Activated naive CD8-positive, alpha-beta T cell treated with anti-CD3 and anti-CD28 coated beads for 36 hours (primary cell): ENCODE measurements at places on chromosomes 16 and 17.

DNA sequence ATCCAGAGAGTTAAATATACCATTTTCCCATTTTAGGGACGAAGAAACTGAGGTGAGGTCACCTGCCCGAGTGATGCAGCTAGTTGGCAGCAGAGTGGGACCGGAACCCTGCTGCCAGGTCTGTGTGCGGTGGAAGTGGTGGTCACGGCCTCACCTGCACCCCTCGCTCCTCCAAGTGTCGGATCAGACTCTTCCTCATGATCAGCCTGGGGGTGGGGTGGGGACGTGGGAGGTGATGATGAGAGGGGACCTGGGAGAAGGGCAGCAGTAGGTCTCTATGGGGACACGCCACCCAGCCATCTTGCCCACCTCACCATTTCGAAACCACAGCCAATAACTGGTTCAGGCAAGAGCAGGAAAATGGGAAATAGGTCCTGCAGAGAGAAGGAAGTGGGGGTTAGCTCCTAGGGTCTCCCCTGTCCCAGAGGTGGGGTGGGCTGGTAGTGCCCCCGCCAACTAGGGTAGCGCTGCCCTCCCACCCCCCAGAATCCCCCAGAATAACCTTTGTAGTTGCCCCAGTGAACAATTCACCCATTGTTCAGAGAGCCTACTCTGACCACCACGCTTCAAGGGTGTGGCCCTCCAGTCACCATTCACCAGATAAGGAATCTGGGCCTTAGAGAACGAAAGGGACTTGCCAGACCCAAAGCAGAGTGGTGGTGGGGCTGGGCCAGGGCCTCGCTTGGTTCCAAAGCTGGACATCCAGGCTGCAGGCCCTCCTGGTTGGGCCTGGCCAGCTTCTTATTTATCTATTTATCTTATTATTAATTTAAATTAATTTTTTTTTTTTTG is 5.1 kb downstream of the GDPD3 start:
- DNase-seq, result no peak

DNA sequence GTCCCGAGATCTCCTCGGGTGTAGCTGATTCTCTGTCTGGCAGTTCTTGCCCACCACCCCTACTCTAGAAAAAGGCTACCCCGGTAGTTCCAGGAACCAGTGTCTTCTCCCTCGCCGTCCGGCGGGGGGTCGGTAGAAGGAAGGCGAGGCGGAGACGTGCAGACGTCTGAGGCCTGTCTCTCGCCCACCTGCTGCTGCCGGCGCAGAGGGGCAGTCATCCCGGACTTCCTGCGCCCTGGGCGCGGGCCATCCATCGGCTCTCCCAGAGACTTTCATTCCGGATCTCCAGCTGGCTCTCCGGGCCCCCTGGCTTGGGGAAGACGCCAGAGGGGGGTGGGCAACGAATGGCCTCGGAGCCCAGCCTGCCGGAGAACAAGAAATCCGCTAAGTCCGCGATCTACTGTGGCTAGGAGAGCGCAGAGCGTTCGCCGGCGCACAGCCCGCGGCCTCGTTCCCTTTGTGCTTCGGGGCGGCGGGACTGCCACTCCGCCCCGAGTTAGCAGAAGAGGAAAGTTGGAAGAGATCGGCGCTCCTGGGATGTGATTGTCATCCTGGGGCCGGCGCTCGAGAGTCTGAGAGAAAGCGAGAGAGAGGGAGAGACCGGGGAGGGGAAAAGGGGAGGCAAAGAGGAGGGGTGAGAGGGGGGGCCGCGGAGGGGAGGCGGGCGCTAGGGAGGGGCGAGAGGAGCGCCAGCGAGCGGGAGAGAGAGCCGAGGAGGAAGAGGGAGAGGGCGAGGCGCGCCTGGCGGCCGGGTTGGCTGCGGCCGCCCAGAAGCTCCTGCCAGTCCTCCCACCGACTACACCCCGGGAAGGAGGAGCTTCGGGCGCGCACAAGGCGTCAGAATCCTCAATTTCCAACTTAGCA is at the start of gene IRX5:
Gene IRX5, plus strand, starts transcription at position 861 of the 864 bp plus-strand sequence. CDS start 334 bp downstream, outside the sequence.
- DNase-seq, result peak; percentile 38

- no peak for DNase-seq
Observed at GRCh38 chr17:64022611-64023063, 2.2 kb upstream of the ICAM2 start.

DNA sequence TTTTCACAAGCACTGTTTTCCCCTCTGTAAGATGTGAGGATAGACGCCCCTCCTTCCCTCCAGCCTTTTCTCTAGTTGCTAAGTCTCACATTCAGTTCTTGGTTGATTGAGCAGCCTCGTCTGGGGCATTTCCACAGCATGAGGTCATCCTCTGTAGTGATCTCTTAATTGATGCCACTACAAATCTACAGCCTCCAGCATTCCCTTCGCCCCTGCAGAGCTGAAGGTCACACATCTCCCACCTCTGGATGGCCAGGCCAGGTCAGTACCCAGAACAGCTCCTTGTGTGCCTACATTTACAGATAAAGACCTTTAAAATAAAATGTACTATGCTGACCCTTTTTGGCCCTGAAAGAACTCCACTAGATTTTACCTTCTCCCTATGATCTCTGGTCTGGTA is 32.5 kb upstream of the CDH11 start:
- DNase-seq, result no peak

DNA sequence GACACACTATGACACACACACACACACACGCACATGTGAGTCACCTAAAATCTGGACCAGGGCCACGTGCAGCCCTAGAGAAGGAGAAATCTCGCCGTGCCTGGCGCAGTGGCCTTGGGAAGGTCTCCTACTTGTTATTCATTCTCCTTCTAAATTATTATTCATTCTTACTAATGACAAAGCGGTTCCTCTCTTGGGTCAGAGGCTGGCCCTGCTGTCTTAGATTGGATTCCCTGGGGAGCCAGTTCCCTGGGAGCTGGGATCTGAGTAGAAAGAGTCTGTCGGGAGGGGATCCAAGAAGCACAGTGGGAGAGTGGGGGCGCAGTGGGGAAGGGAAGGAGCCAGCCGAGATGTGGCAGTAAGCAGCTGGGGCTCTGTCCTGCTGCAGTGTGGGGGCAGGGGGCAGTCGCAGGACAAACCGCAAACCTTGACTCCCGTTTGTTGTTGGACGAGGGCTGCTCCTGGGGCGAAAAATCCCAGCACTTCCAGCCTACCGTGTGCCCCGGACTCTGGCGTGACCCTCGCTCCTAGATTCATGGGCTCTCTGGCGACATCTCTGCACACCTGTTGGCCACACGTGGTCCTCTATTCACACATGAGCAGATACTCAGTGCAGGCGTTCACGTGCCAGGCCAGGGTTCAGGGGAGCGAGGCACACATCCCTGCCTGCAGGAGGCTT is 18.7 kb upstream of the JPH3 start:
- DNase-seq, result no peak

DNA sequence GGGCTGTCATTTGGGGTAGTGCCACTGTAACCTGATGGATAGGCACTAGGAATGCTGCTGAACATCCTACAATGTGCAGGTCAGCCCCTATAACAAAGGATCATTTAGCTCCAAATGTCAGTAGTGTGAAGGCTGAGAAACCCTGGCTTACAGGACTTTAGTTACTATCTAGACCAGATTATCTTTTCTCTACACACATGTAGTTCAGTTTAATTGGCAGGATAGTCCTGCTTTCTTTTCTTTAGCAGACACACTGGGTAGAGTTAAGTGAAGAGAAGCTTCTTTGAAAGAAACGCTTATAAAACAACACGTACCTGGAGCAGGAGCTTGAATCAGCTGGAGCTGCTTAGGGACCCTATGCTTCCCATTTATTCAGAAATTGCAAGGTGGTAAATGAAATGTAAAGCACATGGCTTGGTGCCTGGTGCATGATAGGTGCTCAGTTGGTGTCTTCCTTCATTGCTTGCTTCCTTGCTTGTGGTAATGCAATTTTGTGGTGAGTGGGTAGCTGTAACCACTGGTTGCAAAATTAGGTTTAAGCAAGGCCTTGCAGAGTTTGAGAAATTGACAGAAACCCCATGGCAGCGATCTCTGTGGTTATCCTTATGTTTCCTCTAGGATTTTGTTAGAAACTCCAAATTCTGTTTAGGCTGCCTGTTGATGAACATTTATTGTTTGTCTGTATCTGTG is 9.4 kb downstream of the METTL9 start:
- DNase-seq, result peak; percentile 21

DNA sequence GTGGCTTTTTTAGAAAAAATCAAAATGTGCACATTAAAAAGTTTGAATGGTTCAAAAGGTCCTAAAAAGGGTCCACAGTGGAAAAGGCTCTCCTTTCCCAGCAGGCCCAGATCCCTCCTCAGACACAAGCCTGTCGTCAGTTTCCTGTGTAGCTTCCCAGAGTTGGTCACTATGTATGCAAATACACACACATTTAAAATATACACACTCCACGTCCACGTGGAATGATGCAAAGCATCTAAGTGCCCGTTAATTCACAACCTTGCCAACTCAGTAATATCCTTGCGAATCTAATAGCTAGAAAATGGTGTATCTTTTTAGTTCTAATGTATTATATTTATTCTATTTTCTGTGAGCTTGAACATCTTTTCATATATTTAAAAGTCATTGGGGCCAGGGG is 17.7 kb downstream of the NLRC5 start:
- DNase-seq, result no peak

- no peak for DNase-seq
Observed at GRCh38 chr16:88824256-88825077, 12.7 kb upstream of the APRT start.

DNA sequence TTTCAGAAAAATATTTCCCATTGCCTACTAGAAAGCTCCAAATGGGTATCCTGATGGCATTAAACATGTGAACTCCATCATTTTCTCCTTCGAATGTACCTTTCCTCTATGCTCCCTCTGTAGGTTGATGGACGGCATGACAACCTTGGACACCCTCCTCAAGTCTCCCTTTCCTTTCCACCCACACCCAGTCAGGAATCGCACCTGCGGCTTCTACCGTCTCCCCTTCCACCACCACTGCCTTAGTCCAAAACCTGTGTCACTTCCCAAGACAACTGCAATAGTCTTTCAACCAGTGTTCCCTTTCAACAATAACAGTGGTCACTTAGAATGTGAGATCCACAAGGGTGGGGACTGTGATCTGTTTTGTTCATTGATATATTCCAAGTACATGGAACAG is 233.1 kb upstream of the AXIN2 start:
- DNase-seq, result no peak

GRCh38 chr16:86392436-86393152 is 117.7 kb upstream of the FOXF1 start:
- DNase-seq, result no peak

DNA sequence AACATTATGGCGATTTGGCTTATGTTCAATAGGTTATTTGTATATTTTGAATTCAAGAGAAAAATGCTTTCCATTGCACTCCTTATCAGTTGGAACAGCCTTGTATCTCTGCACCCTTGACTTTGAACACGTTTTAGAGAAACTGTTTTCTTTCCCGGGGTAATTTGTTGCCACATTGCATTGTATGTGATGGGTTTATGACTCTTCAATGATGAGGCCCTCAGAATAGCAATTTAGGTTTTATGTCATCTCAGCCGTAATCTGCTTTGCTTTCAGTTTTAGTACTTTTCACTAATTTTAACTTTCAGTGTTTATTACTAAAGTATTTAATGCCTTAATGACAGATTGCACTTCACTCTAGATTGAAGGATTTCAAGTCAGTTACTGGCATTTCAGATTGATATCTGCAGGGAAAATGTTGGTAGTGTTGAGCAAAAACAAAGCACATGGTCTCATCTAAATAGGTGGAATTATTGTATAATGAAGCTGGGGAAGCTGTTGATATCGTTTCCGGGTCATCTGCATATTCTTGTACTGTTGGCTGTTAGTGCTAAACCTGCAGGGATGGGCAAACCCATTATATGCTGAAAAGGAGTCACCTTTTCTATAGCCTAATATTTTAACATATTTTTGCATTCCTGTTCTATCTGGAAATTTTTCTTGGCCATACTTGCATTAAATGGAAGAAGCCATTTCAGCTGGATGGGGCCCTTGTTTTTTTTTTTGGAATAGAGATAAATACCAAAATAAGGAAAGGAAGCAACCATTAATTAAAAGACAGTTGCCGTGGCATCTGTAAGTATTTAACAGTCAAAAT is 2.0 kb downstream of the LUC7L3 start:
- DNase-seq, result no peak

GRCh38 chr17:43720311-43721060 is 38.1 kb downstream of the SOST start:
- peak; percentile 82 for DNase-seq

- DNase-seq, result no peak
Observed at GRCh38 chr17:66538776-66539175, 236.4 kb downstream of the PRKCA start.

- DNase-seq, result no peak
Observed at GRCh38 chr17:13475574-13476223, 126.0 kb downstream of the HS3ST3A1 start.

DNA sequence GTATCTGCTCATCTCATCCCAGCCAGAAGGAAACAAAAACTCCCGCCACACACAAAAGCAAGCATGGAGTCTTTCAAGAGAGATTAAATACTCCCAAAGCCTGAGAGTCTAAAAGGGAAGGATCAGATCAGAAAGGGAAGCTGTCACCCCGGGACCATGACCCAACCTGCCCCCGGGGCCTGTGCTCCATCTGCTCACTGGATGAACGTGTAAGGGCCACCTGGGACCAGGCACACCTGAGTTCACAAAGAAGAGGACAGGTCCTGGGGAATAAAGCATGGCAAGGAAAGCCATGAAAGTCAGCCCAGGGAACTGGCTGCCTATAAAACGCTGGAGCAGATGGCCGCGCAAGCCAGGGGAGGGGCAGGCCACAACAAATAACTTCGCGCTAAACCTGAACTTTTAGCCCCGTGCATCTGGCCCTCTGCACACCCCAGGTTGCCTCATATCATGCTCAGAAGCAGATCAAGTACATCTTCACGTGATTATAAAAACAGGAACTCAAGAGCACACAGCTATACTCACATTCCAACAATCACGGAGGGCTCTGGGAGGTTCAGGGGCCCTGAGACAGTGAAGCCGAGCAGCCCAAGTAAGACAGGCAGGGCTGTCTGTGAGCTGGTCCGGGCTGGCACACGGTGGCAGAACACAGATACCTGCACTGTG is 3.4 kb downstream of the TMEM11 start:
- DNase-seq, result no peak

GRCh38 chr16:426906-427249 is 1.4 kb downstream of the RAB11FIP3 start:
- peak; percentile 4 for DNase-seq

DNA sequence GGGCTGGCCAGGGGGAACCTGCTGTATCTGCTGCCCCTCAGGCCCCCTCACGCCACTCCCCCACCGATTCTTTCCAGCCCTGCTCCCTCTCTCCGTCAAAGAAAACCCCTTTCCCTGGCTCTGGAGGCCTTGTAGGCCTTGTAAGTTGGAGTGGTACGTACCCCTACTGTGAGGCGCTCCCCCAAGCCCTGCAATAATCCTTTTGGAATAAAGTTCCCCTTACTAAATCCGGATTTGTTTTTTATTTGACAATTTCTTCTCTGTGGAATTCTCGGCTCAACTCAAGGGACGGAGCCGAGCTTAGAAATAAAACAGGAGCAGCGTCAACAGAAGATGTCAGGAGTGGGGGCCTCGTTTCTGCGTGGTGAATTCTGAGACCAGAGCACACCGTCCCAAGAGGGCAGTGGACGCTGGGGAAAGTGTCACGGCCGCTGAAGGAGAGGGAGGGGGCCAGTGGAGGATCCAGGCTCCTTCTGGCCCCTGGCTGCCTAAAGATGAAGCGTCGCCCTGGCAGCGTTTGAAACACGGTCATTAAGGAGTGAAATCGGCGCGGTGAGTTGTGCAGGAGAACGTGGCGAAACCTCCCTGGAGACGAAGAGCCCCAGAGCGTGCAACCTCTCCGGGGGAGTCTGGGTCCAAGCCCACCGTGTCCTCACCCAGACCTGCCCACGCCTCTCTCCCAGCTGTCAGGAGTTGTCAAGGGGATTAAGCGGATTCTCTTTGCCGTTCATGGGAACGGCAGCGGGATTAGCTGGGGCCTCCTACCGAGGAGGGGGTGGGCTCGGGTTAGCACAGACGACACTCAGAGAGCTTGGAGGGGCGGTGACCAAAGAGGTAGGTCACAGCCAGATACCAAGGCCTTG is 47.0 kb downstream of the SLC7A5 start:
- no peak for DNase-seq
